Gastroesophageal sphincter (tissue), 4 donors: ENCODE measurements at places on chromosomes 12 and 14. TPM values are rescaled to one million over a fixed set of nuclear protein-coding genes. Genes with fewer than 3 reads are reported as not detected.

Gene TBC1D30
- total RNA-seq = 1.4 TPM

Gene MYO1H
- not detected for total RNA-seq

Gene ADAM21
- total RNA-seq = not detected

Gene KRT78
- total RNA-seq = 0.27 TPM

Gene ZDHHC22
- 0.40 TPM for total RNA-seq

GRCh38 chr14:50835280-50835679, 4.3 kb upstream of the NIN start:
- ATAC-seq = no peak

DNA sequence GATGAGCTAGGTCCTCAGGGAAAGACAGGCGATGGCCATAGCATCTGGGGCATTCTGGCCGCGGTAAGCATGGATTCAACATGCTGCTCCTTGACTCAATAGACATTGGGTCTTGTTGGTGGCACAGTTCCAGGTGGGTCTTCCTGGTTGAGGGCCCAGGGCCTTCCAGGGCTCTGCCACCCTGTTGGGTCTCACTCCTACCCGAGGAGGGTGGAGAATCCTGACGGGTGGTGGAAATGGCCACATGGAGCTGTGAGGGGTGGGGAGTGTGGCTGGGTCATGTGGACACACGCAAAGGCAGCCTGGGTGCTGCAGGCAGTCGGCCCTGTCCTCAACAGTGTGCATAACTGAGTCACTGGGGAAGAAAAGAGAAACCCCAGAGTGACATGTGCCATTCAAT, 148.1 kb downstream of the KIF26A start:
- ATAC-seq = no peak

DNA sequence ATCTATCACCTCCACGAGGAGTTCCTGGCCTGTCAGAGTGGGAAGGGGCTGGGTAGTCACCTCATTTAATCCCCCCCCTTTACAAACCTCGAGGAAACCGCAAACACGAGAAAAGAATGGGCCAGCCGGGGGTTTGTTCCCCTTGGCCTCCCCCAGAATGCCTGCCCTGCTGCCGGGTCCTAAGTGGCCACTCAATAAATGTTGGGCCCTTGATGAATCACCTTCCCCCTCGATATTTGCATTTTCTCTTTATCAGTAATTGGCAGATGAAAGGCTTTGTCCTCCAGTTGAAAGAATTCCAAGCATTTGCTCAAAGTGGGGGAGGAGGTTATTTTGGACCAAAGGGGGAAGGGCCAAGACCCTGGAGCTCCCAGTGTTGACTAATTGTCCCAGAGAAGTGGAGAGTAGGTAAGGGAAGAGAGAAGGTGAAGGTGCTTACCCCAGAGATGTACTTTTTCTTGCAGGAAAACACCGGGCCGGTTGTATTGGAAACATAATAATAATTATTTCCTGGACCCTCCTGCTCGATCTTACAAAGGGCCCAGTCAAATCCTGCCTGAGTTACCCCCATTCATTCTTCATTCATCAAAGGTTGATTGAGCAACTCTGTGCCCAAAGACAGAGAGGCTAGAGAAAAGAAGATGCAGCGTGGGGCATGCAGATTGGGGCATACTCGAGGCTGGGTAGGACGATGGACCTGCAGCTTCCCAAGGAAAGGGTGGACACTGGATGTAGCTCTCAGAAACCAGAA, 1.9 kb upstream of the KDM2B start:
- ATAC-seq = no peak

DNA sequence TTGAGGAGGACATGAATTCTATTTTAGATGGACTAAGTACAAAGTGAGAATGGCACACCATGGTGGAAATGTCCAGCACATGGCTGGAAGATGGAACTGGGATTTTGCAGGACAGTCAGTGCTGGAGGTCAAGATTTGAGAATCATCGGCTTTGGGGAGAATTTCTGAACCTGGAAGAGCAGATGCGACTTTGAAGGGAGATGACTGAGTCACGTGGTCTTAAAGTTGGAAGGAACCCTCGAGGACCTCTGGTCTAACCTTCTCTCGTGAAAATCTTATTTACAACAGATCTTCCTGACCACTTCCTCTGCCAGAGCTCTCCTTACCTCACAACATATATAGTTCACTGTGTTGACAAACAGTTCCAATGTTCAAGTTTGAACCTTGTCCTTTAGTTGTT, 415.4 kb downstream of the ATP23 start:
- ATAC-seq = no peak

GRCh38 chr12:88375306-88376305, 204.7 kb downstream of the KITLG start:
- no peak for ATAC-seq

- ATAC-seq = no peak
These were observed 3.2 kb downstream of the SPTLC2 start for GRCh38 chr14:77613201-77613600.

- no peak for ATAC-seq
These were observed 1.7 kb downstream of the LARP4 start for GRCh38 chr12:50402264-50403000.

DNA sequence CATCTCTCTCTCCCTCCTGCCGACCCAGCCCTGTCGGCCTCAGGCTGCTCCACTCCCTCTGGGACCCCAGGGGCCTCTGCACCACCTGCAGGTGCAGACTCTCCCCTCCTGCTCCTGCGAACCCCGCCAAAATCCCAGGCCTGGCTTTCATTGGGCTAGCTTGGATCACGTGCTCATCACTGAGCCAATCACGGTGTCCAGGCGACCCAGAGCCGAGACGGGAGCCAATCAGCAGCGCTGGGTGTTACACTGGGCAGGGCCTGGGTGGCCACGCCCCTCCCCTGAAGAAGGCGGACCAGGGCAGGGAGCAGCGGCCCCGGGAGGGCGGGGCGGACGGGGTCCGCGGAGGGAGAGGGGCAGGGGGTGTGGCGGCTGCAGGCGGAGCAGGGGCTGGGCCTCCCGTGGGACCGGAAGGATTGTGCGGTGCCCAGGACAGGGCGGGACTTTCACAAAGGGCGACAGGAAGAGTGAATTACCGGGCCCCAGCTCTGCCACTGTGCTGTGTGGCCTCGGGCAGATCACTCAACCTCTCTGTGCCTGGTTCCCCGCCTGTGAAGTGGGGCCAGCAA, 66.6 kb upstream of the FBRSL1 start:
- ATAC-seq = no peak

- ATAC-seq = no peak
These were observed 14.2 kb downstream of the FKBP3 start for GRCh38 chr14:45120096-45120495.

DNA sequence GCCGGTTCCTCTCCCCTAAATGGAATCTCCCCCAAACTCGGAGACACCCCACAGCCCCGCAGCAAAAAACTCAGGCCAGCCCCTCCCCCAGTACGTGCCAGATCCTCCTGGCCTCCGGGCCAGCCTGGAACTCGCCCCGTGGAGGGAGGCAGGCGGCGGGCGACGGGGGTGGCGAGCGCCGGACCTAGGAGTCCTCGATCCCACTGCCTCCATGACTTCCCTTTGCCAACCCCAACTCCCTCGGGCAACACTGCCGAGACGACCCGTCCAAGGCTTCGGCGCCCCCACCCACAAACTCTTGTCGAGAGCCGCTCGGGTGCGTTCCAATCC, 400 bp downstream of the ADCY6 start:
- ATAC-seq = peak; percentile 41

- ATAC-seq = no peak
These were observed 111.0 kb downstream of the MNAT1 start for GRCh38 chr14:60845523-60845922.

DNA sequence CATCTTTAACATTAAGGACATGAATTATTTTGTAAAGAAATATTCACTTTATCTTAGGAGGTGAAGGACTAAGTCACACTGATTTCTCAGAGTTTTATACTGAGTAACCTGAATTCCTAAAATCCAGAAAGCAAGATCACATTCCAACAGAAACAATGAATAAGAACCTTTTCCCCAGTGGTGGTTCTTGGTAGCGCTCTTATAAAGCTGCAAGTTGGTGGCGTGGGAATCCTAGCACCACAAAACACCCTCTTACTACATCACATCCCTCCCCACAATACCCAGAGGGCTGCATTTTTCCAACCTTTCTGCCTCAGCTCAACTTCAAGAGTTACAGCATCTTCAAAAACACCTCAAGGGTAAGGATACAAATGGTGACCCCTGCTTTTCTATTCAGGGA, 44.0 kb upstream of the SMUG1 start:
- no peak for ATAC-seq

DNA sequence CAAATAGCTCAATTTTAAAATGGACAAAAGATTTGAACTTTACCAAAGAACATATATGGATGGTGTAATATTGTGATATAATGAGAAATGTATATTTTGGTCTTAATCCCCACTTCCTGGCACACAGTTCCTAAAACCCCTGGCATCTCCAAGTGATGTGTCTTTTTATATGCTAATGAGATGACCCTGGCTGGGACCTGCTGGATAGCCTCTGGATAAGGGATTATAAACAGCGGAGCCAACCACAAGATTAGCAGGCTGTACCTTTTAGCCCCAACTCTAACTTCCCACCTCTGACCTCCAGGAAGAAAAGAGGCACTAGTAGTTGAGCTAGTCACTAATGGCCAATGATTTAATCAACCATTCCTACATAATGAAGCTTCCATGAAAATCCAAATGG, 130.0 kb downstream of the DPF3 start:
- no peak for ATAC-seq
